ENCODE measurements at places on chromosomes 1 and 21.

GRCh38 chr21:46097336-46098293, at the start of gene COL6A2:
COL6A2 (plus strand) TSS chr21:46098112.
- no peak for DNase-seq

DNA sequence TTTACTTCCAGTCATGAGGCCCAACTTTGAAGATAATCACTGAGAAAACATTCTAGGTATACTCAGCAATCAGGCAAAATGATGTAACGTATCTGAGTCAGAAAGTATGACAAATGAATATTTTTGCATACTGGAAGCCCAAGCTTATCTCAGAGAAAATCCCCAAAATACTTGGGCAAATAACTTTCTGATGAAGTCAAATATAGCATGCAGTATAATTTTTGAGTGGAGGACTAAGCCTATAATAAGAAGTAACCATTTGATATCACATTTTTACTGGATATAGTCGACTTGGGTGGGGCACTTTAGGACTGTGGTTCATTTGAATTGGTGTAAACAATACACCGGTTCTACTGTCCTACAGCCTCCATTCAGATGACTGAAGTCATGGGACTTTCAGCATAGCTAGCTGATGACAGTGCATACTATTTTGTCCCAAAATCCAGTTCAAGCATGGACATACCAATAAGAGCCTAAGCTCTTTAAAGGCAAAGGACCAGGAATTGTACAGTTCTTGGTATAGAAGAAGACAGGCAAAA, 2.3 kb upstream of the GADD45A start:
- DNase-seq, result no peak

GRCh38 chr1:228510803-228511413, 23.7 kb downstream of the RNF187 start:
- no peak for DNase-seq

GRCh38 chr1:166884040-166884642, 8.1 kb upstream of the TADA1 start:
- no peak for DNase-seq

GRCh38 chr1:65175171-65176055, 27.4 kb downstream of the AK4 start:
- DNase-seq, result no peak
